Sigmoid colon (tissue), 7 donors: ENCODE measurements at places on chromosomes 1 and 21. TPM values are rescaled to one million over a fixed set of nuclear protein-coding genes. Genes with fewer than 3 reads are reported as not detected.

Gene TMOD4
- polyA plus RNA-seq: not detected

Gene TMEM125
- 29.4 TPM for polyA plus RNA-seq

Gene PEAR1
- polyA plus RNA-seq: 3.8 TPM

Gene CCNL2
- 15.0 TPM for polyA plus RNA-seq

Gene PLEKHN1
- not detected for polyA plus RNA-seq

Gene FOXD2
- polyA plus RNA-seq: 4.5 TPM

Gene DNASE2B
- polyA plus RNA-seq: not detected

Gene NUDT4B
- polyA plus RNA-seq: not detected

Gene ACOT11
- polyA plus RNA-seq: 31.9 TPM

Gene PGLYRP3
- not detected for polyA plus RNA-seq

Gene MPL
- polyA plus RNA-seq: not detected

Gene CFHR1
- polyA plus RNA-seq: not detected

Gene PRSS38
- not detected for polyA plus RNA-seq

Gene RC3H1
- 7.9 TPM for polyA plus RNA-seq
